ENCODE measurements at places on chromosomes 16 and 17. TPM values are rescaled to one million over a fixed set of nuclear protein-coding genes. Genes with fewer than 3 reads are reported as not detected.

Gene STAT3
- 70.4 TPM for total RNA-seq

Gene TUBB3
- total RNA-seq = 719 TPM

Gene OR2C1
- 0.43 TPM for total RNA-seq

Gene CSH2
- not detected for total RNA-seq

Gene ZNF652
- total RNA-seq = 8.9 TPM

Gene SMIM22
- total RNA-seq = not detected

Gene KIFC3
- 19.7 TPM for total RNA-seq

Gene KIF1C
- 70.3 TPM for total RNA-seq

Gene YBX2
- not detected for total RNA-seq

Gene GCGR
- total RNA-seq = not detected

Gene CCL3
- not detected for total RNA-seq

Gene SPATA32
- total RNA-seq = not detected

Gene MT4
- total RNA-seq = not detected

Gene KCNH4
- not detected for total RNA-seq

Gene ARHGDIG
- 0.77 TPM for total RNA-seq

Gene ENPP7
- not detected for total RNA-seq

Gene GAS7
- 4.9 TPM for total RNA-seq

Gene CDK3
- total RNA-seq = 3.0 TPM

Gene ABCC11
- 0.32 TPM for total RNA-seq

Gene EPX
- not detected for total RNA-seq

Gene KRT35
- total RNA-seq = not detected

Gene C1QL1
- total RNA-seq = 0.32 TPM

Gene ACE
- 12.6 TPM for total RNA-seq

Gene TEKT1
- not detected for total RNA-seq

Gene GDPD1
- total RNA-seq = 0.43 TPM

Gene PPY
- total RNA-seq = not detected

Gene SMTNL2
- 0.47 TPM for total RNA-seq

Gene GPR139
- total RNA-seq = not detected

Gene GOSR1
- total RNA-seq = 29.6 TPM
